Hematopoietic multipotent progenitor cell treated with erythropoietin and hydrocortisone succinate and interleukin-3 and kit ligand, for 15 days (in vitro differentiated cells): ENCODE measurements at places on chromosomes 11 and 22.

DNA sequence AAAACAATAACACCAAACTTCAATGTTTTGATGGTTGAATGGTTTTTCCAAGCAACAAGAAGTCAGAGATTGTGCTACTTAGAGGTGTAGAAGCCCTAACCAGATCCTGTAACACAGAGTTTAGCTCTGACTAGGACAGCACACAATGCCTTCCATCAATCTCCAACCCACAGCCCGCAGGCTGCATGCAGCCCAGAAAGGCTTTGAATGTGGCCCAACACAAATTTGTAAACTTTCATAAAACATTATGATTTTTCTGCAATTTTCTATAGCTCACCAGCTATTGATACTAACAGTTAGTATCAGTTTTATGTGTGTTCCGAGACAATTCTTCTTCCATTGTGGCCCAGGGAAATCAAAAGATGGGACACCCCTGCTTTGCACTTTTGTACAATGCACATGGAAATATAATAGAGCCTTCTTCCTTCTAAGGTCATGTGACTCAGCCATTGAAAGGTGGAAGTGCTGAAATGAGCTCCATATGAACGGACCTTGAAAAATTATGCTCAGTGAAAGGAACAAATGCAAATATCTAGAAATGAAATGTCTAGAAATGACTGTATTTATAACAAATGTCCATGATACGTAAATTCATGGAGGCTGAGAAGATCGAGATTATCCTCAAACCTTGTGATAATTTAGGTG, 47.6 kb upstream of the VPREB1 start:
- DNase-seq: no peak

DNA sequence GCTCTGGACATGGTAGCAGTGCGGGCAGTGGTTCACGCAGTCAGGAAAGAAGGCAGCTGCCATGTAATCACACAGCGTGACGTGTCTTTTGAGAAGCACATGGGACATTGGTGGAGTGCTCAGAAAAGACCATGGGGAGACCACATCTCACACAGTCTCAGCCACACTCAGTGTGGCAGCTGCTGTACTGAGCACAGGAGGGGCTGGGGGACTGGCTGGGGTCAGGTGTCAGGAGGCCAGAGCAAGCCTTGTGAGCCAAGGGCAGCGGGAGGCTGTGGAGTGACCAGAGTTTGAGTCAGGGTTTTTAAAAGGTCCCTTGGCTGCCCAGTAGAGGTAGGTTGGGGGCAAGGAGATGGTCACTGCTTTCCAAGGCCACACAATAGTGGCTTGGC, 18.5 kb downstream of the CLDN5 start:
- DNase-seq: no peak

- DNase-seq: no peak
Measured at GRCh38 chr11:58742140-58742539, 10.4 kb upstream of the GLYAT start.

DNA sequence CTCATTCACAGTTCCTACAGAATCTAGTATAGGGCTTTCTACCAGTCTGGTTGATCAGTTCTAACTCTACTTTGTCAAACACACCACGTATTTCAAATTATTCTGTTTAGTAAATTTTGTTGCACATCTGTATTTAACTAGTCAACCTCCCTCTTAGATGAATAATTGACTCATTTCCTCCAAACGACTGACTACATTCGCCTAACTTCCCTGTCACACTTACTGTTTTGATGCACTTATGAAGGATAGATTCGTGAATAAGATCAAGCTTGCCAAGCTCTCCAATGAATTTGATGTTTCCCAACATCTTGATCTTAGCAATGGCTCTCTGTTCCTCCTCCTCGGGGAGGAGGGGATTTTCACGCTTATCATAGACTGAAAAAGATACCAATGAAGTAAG, 5.0 kb downstream of the EIF4G2 start:
- no peak for DNase-seq

DNA sequence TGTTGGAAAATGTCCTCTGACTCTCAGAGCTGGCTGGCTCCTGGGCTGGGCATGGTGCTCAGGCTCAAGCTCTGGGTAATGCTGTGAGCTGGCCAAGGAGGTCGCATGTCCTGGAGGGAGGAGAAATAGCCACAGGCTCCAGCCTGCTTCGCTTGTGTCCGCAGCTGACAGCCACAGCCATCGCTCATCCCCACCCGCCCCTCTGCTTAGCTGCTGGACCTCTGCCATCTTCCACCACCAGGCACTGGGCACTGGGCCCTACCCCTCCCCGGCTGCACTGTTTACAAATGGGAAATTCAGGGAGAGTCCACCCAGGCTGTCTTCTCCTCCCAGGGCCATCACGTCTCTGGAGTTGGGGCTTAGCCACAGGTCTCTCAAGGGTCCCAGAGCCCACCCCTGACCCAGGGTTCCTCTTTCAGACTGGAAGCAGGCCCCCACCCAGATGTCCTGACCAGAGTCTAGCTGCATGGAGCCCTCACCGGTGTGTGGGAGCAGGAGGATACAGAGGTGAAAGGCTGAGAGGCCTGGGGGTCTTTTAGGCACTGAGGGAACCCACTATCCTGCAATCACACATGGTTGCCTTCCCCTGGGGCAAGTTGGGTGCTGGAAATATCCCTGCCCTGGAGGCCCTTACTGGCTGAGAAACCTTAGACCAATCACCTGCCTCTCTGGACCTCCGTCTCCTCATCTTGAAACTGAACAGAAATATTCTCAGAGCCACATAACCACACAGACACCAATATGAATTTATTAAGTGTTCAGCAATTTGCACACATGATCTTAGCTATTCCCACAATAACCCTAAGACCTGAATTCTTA, 62.7 kb downstream of the CD82 start:
- DNase-seq: no peak

DNA sequence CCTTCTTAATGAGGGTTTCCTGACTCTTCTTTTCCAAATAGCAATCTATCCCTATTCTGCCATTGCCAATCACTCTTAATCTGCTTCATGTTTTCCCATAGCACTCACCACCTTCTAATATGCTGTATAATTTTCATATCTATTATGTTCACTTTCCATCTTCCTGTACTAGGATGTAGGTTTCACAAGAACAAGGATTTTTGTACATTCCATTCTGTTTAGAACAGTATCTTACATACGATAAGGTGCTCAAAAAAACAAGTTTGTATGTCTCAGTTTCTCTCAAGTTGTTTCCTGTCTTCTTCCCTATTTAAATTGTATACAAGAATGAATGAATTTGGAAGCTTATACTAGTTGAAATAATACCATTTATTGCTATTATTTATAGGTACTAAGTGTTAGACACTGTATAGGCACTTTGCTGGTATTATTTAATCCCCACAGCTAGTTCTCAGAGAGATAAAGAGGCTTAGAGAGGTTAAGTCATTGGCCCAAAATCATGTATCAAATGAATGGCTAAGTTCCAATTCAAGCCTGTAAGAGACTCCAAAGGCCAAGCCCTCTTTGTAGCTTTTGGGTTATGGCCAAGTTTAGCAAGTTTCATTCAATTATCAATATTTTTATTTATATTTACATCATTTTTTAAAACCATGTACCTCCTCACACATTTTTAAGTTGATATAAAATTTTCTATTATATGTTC, 134.7 kb downstream of the PAX6 start:
- DNase-seq: no peak

DNA sequence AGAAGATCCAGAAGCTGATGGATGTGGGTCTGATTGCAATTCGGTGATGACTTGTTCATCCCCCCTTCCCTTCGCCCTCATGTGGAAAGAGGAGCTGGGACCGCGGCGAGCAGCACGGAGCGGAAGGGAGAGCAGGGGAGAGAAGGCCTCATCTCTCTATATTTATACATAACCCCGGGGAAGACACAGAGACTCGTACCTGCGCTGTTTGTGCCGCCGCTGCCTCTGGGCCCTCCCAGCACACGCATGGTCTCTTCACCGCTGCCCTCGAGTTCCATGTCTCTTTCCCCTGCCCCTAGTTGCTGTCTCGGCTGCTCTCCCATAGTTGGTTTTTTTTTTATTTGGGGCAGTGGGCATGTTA, 2.5 kb upstream of the FERMT3 start:
- no peak for DNase-seq

DNA sequence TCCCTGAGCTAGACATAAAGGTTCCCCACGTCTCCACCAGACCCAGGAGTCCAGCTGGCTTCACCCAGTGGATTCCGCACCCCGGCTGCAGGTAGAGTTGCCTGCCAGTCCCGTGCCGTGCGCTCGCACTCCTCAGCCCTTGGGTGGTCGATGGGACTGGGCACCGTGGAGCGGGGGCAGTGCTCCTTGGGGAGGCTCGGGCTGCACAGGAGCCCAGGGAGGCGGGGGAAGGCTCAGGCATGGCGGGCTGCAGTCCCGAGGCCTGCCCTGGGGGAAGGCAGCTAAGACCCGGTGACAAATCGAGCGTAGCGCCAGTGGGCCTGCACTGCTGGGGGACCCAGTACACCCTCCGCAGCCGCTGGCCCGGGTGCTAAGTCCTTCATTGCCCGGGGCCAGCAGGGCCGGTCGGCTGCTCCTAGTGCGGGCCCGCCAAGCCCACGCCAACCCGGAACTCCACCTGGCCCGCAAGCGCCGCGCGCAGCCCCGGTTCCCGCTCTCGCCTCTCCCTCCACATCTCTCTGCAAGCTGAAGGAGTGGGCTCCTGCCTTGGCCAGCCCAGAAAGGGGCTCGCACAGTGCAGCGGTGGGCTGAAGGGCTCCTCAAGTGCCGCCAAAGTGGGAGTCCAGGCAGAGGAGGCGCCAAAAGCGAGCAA, 9.5 kb upstream of the TREH start:
- no peak for DNase-seq

DNA sequence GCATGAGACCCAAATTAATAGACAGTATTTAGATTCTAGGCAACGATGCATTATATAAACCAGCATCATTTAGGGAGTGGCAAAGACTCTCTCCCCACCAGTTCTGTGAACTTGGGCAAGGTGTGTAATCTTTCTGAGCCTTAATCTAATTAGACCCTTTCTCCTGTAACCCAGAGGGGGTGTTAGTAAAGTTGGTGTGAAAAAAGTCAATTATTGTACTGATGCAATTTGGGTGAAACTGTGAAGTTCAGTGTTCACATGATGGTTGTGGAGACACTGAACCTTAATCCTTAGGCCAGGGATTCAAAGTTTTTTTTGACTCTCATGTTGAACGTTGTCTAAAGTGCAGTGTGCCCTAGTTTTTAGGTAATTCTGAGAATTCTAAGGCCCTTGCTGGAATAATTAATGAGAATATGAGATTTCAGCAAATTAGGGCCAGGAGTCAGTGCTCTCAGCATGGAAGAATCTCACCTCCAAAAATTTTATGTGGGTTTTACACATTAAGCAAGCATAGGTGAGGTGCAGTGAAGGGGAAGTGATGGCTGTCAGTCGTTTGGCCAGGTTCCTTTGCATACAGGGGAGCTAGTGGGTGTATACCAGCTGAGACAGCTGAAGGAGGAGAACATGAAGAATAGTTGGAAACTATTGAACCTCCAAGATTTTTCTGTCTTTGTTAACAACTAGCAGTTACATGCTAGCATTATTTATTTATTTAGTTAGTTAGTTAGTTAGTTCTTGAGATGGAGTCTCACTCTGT, 94.2 kb downstream of the PTPRJ start:
- DNase-seq: no peak

DNA sequence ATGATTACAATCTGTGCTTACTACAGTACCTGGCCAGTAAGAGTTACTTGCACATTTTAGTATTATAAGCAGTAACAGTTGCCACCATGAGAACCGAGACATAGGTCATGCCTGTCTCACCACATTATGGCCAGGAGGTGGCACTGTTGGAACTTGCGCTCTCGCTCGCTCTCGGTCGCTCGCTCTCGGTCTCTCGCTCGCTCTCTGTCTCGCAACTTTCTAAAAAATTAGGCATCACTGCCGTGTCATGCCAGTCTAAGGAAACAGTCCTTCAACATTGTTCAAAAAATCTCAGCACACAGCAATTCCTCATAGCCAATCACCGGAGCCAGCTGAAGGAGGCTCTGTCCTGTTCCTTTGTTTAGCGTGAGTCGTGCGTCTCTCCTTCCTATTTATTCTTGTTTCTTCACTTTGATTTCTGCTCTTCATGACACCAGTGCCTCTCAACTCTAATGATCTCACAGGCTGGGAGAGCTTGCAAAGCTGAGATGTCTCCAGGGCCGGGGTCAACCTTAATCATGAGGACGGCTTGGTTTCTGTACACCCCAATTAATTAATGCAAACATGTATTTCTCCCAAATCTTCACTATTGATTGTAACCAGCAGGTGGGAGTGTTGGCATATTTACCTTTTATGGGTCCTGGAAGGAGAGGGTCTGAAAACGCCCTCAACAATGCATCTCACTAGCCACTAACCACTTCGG, 6.3 kb upstream of the ADAMTS8 start:
- peak; percentile 73 for DNase-seq

GRCh38 chr22:32926600-32926999, 125.1 kb downstream of the TIMP3 start:
- DNase-seq: peak; percentile 61

- no peak for DNase-seq
Measured at GRCh38 chr11:35180317-35181233, 41.6 kb downstream of the CD44 start.

DNA sequence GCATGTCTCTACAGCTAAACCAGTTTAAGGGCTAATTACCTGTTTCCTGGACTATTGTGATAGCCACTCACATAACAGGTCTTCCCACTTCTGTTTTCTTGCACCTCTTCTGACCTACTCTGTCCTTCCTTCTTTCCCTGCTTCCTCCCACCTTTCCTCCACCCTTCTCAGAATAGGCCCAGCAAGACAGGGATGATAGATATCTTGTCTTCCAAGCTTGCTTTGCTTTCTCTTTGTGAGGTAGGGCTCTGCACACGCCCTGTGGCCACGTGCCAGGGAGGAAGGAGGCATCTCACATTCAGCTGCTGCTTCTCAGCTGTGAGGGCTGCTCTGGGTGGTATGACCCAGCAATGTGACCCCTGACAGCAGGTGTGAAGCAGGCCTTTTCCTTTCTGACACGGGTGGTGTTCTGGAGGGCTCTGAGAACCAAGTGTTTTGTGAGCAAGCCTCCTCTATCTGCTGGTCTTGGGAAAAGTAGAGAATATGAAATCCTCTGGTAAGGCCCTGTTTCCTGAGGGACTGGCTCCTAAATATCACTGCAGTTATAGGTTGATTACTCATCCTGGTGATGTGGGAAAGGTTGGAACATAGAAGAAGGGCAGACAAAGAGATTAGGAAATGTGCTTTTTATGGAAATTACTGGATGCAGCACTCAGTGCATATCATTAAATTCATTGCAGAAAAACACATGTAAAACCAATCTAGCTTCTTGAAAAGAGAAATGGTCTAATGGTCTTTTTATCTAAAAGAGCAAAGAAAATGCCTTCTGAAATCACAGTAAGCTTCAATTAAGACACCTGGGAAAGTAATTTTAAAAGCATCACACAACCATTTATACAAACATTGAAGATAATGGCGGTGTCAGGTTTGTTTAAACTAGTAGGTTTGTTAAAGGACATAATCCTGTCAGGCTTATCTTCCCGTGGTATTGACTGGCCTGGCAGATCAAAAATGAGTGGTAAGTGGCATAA, 8.5 kb downstream of the AMOTL1 start:
- DNase-seq: no peak

GRCh38 chr11:10326012-10326964, 21.4 kb downstream of the ADM start:
- DNase-seq: no peak

GRCh38 chr11:59901306-59901705, 22.7 kb downstream of the OOSP3 start:
- no peak for DNase-seq
